Right renal cortex interstitium (tissue), 3 donors: ENCODE measurements at places on chromosomes 5 and 9. TPM values are rescaled to one million over a fixed set of nuclear protein-coding genes. Genes with fewer than 3 reads are reported as not detected.

DNA sequence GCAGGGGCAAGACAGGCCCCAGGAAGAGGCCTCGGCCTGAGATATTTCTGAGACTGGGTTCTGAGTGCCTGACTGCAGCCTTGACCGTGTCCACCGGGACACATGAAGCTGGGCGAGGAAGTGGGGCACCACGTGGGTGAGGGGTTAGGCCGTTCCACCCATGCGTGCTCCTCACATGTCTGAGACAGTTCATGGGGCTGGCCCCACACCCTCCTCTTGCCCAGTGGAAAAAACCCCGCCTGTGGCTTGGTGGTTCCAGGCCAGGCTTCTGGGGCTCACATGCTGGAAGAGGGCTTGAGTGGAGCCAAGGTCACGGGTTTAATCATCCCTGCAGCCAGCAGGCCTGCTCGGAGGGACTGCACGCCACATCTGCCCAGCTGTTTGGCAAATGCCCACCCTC, 11.4 kb downstream of the HMCN2 start:
- DNase-seq, result no peak

- no peak for DNase-seq
Observed at GRCh38 chr5:41048986-41049385, 22.2 kb downstream of the MROH2B start.

SLC6A7 gene
- not detected for polyA plus RNA-seq

DNA sequence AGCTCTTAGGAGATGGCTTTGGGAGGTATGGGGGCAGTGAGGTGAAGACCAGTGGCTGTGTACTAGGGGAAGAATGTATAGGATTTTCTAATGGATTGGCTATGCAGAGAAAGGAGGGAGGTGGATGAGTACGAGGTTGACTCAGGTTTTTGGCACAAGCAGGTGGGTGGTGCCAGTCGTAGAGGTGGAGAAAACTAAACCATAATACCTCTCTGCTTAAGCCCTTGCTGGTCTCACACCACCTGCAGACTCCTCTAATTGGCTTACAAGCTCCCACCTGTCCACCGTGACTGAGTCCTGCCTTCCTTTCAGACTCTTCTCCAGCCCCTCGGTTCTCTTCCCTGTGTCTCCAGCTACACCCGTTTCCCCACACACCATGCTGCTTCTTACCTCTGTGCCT, 521.7 kb upstream of the CLINT1 start:
- no peak for DNase-seq

DNA sequence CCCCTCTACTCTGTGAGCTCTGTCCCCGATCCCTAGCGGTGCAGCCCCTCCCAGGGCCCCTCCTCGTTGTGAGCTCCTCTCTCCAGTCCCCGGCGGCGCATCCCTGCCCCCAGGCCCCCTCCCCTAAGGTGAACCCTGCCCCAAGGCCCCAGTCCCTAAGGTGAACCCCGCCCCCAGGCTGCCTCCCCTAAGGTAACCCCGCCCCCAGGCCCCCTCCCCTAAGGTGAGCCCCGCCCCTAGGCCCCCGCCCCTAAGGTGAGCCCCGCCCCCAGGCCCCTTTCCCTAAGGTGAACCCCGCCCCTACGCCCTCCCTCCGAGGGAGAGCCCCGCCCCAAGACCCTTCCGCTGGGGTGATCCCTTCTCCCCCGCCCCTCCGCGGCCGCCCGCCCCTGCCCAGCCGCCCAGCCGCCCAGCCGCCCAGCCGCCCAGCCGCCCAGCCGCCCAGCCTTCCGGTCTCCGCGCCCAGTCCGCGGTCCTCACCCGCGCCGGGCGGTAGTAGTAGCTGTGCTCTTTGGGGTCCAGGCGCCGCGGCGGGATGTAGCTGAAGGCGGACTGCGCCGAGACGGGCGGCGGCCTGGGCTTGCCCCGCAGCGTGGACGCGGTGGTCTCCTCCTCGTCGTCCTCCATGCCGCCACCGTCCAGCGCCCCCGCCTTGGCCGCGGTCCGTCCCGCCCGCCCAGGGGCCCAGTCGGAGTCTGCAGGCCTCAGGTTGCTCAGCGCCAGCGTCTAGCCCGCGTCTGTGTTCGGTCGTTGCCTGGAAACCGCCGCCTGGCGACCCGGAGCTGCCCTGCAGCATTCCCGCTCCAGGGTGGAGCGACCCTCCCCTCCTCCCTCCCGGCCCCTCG, at the start of gene CFAP90:
CFAP90 (minus strand) TSS at position 739 of the 845 bp plus-strand sequence; CDS start at position 627, 112 bp downstream.
- DNase-seq, result no peak

GRCh38 chr5:127586811-127587210, 62.1 kb upstream of the CTXN3 start:
- no peak for DNase-seq

- no peak for DNase-seq
Observed at GRCh38 chr5:81171769-81172168, 61.4 kb upstream of the CKMT2 start.

WDR5 gene
- polyA plus RNA-seq, result 38.4 TPM

SMIM3 gene
- polyA plus RNA-seq, result 22.8 TPM

DNA sequence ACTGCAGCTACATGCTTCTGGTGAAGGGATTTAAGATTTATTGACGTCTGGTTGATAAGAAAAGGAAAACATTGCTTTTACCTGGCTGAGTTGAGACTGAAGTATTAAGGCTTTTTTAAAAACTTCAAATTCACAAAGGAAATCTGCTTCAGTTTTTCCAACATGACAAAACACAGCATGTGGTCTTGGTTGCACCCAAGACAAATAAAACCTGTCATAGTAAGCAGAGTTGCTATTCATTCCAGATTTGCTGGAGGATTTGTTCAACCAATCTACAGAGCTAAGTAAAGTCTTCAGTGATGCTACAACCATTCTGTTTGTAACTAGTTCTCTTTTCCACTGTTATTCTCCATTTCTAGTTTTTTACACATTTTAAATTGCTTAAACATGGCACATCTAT, 11.3 kb downstream of the C5orf63 start:
- no peak for DNase-seq

RACK1 gene
- polyA plus RNA-seq, result 2,869 TPM

CDC20B gene
- 0.69 TPM for polyA plus RNA-seq

DNA sequence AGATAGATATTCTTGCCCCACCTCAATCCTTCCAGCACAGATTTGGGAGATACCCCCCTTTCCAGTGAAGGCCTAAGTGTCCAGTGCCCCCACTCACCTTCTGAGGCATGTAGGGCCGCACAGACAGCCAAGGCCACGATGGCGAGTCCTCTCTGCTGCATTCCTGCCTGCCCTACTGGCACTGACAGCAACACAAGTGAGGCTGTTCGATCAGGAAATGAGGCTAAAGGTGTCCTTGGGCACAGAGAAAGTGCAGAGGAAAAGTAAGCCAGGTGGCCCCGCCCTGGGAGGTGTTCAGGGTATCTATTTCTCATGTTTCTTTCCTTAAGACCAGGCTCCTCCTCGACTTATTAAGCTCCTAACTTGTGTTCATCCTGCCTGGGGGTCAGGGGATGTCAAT, at the start of gene CCL28:
CCL28 (minus strand) TSS at position 236 of the 400 bp plus-strand sequence; CDS start at position 161, 75 bp downstream.
- DNase-seq, result no peak

DNA sequence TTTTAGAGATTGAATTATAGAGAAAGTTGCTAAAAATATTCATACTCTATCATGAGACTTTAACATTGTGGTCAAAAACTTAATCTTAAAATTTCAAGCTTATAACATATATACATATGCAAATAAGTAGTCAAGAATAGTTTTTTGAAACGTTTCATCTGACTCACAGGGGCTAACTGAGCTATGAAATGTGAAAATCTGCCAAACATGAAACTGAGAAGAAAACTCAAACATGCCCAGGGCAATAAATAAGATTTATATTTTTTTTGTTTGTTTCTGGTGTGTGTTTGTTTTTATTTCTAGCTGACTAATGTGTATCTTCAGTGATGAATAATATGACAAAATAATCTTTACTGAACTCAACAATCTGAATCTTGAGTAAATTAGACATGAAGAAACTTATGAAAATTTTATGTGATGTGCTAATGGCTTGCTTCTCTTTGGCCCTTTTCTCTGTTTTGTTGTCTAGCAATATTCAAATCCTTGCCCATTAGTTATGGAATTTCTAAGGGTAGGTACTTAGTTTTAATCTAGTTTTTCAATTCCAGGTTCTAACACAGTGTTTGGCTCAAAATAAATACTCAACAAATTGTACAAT, 99.9 kb downstream of the FAM174A start:
- DNase-seq, result no peak

GRCh38 chr5:104512063-104512825, 949.7 kb upstream of the NUDT12 start:
- DNase-seq, result no peak

ATOSB gene
- polyA plus RNA-seq, result 11.8 TPM

- no peak for DNase-seq
Observed at GRCh38 chr9:87569518-87569917, 71.9 kb downstream of the DAPK1 start.

GRCh38 chr5:97628031-97628430, 445.0 kb upstream of the RIOK2 start:
- DNase-seq, result no peak
